IgD-negative memory B cell (primary cell): ENCODE measurements at places on chromosomes 5 and 9. TPM values are rescaled to one million over a fixed set of nuclear protein-coding genes. Genes with fewer than 3 reads are reported as not detected.

Gene ADGRD2
- polyA plus RNA-seq: not detected

Gene CSF1R
- 0.10 TPM for polyA plus RNA-seq

Gene CKMT2
- not detected for polyA plus RNA-seq

Gene CBY3
- polyA plus RNA-seq: 0.64 TPM

Gene BDP1
- polyA plus RNA-seq: 20.8 TPM

Gene PDE6A
- polyA plus RNA-seq: 0.05 TPM

Gene NANS
- 26.9 TPM for polyA plus RNA-seq

Gene TMEFF1
- not detected for polyA plus RNA-seq

Gene EGFLAM
- not detected for polyA plus RNA-seq

Gene CCNI2
- 0.51 TPM for polyA plus RNA-seq

Gene ADAMTS2
- not detected for polyA plus RNA-seq

Gene PRUNE2
- not detected for polyA plus RNA-seq

Gene MZB1
- polyA plus RNA-seq: 193 TPM

Gene C7
- not detected for polyA plus RNA-seq

Gene PCDHB14
- not detected for polyA plus RNA-seq

Gene SNCB
- not detected for polyA plus RNA-seq

Gene PCDHA5
- not detected for polyA plus RNA-seq

Gene NHP2
- polyA plus RNA-seq: 227 TPM

Gene CDH9
- not detected for polyA plus RNA-seq

Gene C9orf153
- 0.14 TPM for polyA plus RNA-seq

Gene IL3
- not detected for polyA plus RNA-seq

Gene MCTP1
- polyA plus RNA-seq: 2.6 TPM

Gene RNF208
- not detected for polyA plus RNA-seq

Gene PCDHGA8
- not detected for polyA plus RNA-seq

Gene NIPAL4
- polyA plus RNA-seq: 2.2 TPM

Gene SLC25A2
- polyA plus RNA-seq: not detected

Gene CPEB4
- 8.4 TPM for polyA plus RNA-seq

Gene CCL27
- not detected for polyA plus RNA-seq

Gene GFPT2
- polyA plus RNA-seq: 0.19 TPM

Gene SLC25A48
- polyA plus RNA-seq: not detected

Gene TMEM252
- polyA plus RNA-seq: not detected

Gene SKP2
- polyA plus RNA-seq: 17.3 TPM

Gene KIF2A
- 61.1 TPM for polyA plus RNA-seq

Gene ACSL6
- polyA plus RNA-seq: 0.11 TPM

Gene HTR1A
- not detected for polyA plus RNA-seq

Gene MCC
- polyA plus RNA-seq: 0.40 TPM

Gene DDX4
- not detected for polyA plus RNA-seq

Gene OR1J2
- not detected for polyA plus RNA-seq

Gene NSMF
- polyA plus RNA-seq: 3.4 TPM

Gene DNM1
- 0.18 TPM for polyA plus RNA-seq

Gene DPM2
- polyA plus RNA-seq: 44.9 TPM

Gene TMEM215
- polyA plus RNA-seq: not detected

Gene SLC6A18
- not detected for polyA plus RNA-seq

Gene GGTA1
- not detected for polyA plus RNA-seq

Gene KCNN2
- polyA plus RNA-seq: not detected

Gene PSD2
- polyA plus RNA-seq: not detected

Gene SOX30
- 0.81 TPM for polyA plus RNA-seq

Gene BAG1
- polyA plus RNA-seq: 89.3 TPM
